ENCODE measurements at places on chromosomes 16 and 17.

GRCh38 chr16:89360760-89361435 is 129.5 kb downstream of the ANKRD11 start:
- peak; percentile 35 for DNase-seq

- DNase-seq: no peak
Measured at GRCh38 chr16:87598431-87598830, 3.9 kb upstream of the JPH3 start.

DNA sequence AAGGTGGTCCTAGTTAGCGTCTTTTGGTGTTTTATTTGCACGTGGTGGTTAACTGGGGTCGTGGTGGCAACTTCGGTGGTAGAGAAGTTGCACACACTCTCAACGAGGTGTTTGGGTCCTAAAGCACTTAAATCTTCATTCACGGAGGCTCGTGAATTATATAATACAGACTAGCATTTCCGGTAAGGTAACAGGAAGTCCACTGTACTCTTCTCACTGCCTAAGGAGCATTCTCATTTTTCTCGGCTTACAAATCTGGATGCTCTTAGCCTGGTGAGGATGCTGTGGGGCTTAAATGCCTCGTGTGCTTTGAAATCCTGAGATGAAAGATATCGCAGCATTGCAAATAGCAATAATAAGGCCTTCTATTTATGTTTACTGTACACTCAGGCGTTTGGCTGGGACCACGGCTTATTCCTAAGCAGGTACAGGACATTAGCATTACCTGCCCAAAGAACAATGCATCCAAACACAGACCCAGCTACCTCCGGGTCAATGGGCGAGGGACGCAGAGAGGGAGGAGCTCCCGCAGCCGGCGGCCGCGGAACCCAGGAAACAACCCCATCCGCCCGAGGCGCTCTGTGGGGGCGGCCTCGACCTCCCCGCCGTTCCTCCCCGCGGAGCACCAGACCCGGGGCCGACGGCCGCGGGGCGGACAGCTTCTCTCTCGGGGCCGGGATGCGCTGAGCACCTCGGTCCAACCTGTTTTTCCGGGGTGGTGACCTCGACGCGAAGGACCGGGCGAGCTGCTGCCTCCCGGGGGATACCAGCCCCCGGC is 856 bp downstream of the DNAJA2 start:
- DNase-seq: peak; percentile 26

DNA sequence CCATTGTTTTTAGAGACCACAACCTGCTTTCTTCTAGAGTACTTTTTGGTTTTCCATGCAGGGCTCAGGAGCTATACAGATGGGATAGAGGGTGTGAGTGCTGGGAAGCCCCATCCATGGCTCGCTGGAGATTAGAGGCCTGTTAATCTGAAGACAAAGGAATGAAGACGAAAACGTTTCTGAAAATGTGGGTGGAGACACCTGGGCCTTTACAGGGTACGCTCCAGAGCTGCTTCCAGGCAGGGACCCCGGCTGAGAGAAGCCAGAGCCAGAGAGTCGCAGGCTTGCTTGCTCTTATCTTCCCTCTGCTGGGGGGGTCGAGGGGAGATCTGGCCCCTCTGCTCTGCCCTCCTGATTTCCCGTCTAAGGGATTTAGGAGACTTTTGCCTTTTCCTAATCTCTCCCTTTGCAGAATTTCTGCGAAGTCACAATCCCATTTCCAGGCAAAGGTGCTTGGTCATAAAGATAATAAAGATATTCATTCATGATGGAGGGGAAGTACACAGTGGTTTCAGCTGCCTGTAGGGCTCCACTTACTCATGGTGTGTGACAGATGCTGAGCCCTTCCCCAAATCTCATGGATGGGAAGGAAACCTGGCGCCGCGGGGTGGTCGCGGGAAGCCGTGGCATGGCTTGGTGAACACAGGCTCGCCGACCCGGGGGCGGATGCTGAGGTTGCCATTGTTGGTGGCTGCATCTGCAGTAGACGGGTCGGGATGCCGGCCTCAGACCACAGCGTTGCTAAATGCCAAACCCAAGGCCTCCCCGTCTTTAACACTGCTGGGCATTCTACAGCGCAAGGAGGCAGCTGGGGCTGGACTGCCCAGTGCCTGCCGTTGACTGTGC is 4.8 kb upstream of the SOCS3 start:
- no peak for DNase-seq

- DNase-seq: no peak
Measured at GRCh38 chr17:28747801-28748750, 4.3 kb downstream of the TRAF4 start.

- no peak for DNase-seq
Measured at GRCh38 chr17:5330981-5331380, 48.9 kb downstream of the RABEP1 start.

GRCh38 chr17:65139101-65139764 is 2.1 kb downstream of the RGS9 start:
- DNase-seq: no peak

- no peak for DNase-seq
Measured at GRCh38 chr17:56130026-56130425, 23.2 kb upstream of the ANKFN1 start.

DNA sequence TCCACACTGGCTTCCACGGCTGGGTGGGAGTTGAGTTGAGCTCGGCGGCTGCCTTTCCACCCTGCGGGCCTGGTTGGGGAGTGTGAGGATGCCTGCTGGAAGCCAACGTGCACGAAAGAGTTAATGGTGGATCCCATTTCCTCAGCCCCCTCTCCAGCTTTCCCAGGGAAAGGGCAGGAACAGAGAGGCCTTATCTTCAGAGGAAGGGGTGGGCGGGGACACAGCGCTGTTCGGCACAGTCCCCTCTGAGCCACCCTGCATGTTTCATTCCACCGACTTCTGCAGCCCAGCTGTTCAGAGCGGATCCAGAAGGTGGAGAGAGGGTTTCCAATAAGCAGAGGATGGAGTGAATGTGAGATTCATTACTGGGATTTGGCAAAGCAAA is 295.3 kb downstream of the SEC14L1 start:
- DNase-seq: no peak

DNA sequence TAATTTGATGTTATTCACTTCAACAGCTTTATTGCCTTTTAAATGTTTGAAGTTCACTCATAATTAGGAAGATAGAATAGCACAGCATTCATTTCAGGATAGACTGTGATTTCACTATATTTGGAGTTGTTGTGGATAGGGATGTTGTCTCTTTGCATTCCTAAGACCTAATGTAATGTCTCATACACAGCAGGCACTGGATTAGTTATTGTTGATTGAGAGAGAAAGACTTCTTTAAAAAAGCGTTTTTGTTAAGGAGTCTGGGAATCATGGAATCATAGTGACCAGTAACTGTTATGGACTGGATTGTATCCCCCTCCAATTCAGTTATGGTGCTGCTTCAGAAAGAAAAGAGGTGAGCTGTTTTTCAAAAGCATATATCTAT is 122.0 kb downstream of the USP22 start:
- no peak for DNase-seq

- DNase-seq: no peak
Measured at GRCh38 chr16:61289141-61289540, 747.1 kb downstream of the CDH8 start.

DNA sequence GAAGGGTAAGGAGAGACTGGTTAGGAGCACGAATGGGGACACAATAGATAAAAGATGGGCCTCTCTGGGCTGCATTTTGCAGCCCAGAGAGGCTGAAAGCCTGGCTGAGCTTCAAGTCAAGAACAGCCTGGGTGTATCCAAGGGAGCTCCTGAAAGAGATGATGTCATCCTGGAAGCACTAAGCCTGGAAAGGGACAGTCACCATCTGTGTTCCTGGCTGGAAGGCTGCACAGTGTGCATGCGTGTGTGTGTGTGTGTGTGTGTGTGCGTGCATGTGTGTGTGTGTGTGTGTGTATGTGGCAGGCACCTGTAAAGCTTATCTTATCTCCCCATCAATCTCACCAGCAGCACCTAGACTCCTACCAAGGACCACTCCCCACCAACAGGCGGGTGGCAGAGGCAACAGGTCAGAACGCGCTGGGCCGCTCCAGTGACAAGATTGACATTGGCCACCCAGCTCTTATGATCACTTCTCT is 44.1 kb downstream of the COG7 start:
- DNase-seq: no peak

- DNase-seq: peak; percentile 99
Measured at GRCh38 chr17:8153957-8154607, 1.9 kb upstream of the PER1 start.

GRCh38 chr17:39867084-39867879 is 720 bp upstream of the ZPBP2 start:
- DNase-seq: no peak

GRCh38 chr16:24973809-24974461 is 41.2 kb downstream of the ARHGAP17 start:
- DNase-seq: no peak

DNA sequence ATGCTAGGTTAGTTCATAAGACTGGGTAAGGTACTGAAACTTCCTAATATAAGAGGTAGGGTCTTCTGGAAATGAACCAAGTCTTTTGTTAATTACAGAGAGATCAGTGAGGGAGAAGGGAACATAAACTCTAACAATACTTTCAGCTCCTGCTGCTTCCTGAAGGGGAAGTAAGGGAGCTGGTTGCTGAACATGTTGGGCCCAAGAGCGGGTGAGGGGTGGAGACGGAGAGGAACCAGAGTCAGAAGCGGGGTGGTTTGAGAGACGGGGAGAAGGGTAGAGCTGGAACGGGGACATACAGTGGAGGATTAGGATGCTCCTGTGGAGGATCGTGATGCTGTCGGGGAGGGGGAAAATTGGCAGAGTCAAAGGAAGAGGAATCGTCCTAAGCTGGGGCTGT is 11.5 kb upstream of the ZNF747 start:
- DNase-seq: peak; percentile 52

GRCh38 chr16:21023509-21024202 is 123.1 kb downstream of the LYRM1 start:
- DNase-seq: no peak

GRCh38 chr17:7128160-7128559 is 13.5 kb upstream of the ASGR2 start:
- DNase-seq: no peak

- DNase-seq: peak; percentile 74
Measured at GRCh38 chr17:62652251-62653001, 25.0 kb downstream of the MRC2 start.

DNA sequence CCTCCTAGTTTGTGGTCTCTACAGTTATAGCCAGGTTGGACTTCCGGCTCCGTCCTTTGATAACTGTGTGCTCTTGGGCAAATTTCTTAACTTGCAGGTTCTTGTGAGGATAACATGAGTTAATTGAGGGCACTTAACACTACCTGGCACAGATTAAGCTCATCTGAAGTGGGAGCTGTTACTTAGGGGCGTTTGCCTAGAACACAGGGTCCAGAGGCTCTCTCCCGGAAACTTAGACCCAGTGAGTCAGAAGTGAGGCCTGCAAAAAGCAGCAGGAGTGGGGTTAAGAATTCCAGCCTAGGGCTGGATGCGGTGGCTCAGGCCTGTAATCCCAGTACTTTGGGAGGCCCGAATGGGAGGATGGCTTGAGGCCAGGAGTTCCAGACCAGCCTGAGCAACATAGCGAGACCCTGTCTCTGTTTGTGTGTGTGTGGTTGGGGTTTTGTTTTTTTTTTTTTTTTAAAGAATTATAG is 1.4 kb downstream of the MVP start:
- no peak for DNase-seq

- no peak for DNase-seq
Measured at GRCh38 chr17:62871291-62871690, 63.2 kb upstream of the MARCHF10 start.

GRCh38 chr16:80631581-80631980 is 90.8 kb downstream of the DYNLRB2 start:
- no peak for DNase-seq

GRCh38 chr17:67449845-67450755 is 73.0 kb downstream of the PITPNC1 start:
- DNase-seq: no peak

- DNase-seq: peak; percentile 83
Measured at GRCh38 chr17:47663912-47664623, 14.3 kb downstream of the KPNB1 start.

- DNase-seq: no peak
Measured at GRCh38 chr17:15475631-15476354, 8.4 kb upstream of the CDRT4 start.

- DNase-seq: peak; percentile 81
Measured at GRCh38 chr17:17849147-17849820, 12.5 kb upstream of the SREBF1 start.

DNA sequence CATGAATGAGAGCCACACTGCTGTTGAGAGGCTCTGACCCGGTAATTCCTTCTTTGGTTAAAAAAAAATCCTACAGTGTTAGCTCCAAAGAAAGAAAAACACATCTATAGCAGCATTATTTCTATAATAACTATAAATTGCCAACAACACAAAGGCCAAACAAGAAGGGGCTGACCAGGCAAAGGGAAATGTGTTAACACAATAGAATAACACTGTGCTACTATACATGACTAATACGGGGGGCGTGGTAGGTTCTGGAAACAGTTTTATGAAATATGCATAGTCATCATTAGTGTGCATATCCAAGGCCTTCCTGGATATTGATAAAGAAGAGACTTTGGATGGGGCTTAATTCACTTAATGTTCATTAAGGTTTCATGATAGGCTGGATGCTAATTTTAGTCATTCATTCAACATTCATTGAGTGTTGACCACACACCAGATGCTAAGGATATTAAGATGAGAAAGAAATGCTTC is 50.0 kb upstream of the CCL1 start:
- peak; percentile 47 for DNase-seq

DNA sequence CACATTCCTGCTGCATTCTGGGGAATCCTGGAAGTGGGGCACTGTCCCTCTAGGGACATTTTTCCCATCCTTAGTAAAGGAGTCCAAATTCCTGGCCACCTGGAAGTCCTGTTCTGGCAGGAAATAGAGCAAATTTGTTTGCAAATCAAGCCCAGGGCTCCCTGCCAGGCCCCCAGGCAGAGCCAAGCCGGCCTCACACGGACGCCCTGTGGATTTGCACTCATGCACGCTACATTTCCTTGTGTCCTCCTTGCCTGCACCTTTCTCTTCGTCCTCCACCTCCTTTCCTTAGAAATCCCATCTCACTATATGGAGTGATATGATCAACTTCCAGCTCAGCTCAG is 7.0 kb upstream of the CALB2 start:
- DNase-seq: no peak

- no peak for DNase-seq
Measured at GRCh38 chr16:57528499-57529390, 7.6 kb downstream of the CCDC102A start.

- DNase-seq: peak; percentile 64
Measured at GRCh38 chr16:79089735-79090284, 510.7 kb downstream of the MAF start.

DNA sequence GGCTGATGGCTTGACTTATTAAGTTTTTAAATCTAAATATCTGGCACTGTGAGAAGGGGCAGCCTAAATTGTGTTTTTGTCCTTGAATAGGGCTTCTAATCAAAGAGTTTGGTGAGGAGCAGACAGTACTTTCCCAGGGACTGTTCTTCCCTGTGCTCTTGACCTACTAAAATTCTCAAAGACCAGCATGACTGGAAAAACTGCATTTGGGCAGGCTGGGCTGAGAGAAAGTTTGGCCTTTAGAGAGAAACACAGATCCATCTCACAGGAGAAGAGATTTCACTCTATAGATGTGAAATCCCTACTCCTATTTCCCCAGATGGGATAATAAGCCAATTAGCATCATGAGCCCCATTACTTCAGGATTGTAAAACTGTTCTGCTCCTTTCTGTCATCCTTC is 7.3 kb downstream of the PCTP start:
- DNase-seq: no peak

- DNase-seq: no peak
Measured at GRCh38 chr17:2911035-2911754, 115.0 kb downstream of the RAP1GAP2 start.

- no peak for DNase-seq
Measured at GRCh38 chr16:79721270-79721669, 120.7 kb upstream of the MAF start.

Data from inflammatory macrophage treated with lipopolysaccharide for 1 hour (primary cell).